ENCODE measurements at places on chromosomes 16 and 17.

- no peaks in the 10 kb centered on the region for H3K36me3 ChIP-seq
- no peak for DNase-seq
- peaks cover 17% of the 10 kb centered on the region for H3K4me1 ChIP-seq
- peaks cover 75% of the 10 kb centered on the region for H3K27me3 ChIP-seq
These were observed at the start of gene FOXF1 for GRCh38 chr16:86510465-86511261. Gene FOXF1, plus strand, starts transcription at chr16:86510527. Its CDS starts 43 bp downstream, at chr16:86510570.

- H3K4me3 ChIP-seq, result no peak overlapping the region
- H3K36me3 ChIP-seq, result peaks cover 6% of the 10 kb centered on the region
- H3K27ac ChIP-seq, result no peak overlapping the region
- no peaks in the 10 kb centered on the region for H3K27me3 ChIP-seq
- peaks cover 2% of the 10 kb centered on the region for H3K4me1 ChIP-seq
These were observed 151.8 kb downstream of the PITPNC1 start for GRCh38 chr17:67528751-67529436.

- peaks cover 36% of the 10 kb centered on the region for H3K36me3 ChIP-seq
- H3K4me1 ChIP-seq, result peaks cover 52% of the 10 kb centered on the region
- peak overlapping the region; percentile 93 for H3K4me3 ChIP-seq
- peak overlapping the region; percentile 97 for H3K27ac ChIP-seq
These were observed 11.3 kb upstream of the TSPOAP1 start for GRCh38 chr17:58339755-58340404.

DNA sequence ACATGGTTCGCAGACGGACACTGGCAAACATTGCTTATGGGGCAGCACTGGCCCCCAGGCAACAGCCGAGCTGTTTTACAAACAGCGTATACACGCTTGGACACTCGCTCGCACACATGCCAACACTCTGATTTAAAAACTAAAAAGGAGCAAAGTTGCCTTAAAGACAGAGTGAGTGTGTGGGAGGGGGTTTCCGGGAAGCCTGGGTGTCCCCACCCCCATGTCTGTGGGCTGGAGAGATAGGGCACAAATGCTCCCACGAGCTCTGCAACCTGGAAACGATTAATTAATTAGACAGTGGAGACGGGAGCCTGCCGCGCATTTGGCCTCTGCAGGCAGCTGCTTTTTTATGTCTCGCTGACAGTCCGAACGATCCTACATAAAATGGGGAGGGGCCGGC is 107.9 kb upstream of the ZNF469 start:
- no peaks in the 10 kb centered on the region for H3K27me3 ChIP-seq
- no peak overlapping the region for H3K4me3 ChIP-seq
- H3K4me1 ChIP-seq, result no peaks in the 10 kb centered on the region
- no peaks in the 10 kb centered on the region for H3K36me3 ChIP-seq

DNA sequence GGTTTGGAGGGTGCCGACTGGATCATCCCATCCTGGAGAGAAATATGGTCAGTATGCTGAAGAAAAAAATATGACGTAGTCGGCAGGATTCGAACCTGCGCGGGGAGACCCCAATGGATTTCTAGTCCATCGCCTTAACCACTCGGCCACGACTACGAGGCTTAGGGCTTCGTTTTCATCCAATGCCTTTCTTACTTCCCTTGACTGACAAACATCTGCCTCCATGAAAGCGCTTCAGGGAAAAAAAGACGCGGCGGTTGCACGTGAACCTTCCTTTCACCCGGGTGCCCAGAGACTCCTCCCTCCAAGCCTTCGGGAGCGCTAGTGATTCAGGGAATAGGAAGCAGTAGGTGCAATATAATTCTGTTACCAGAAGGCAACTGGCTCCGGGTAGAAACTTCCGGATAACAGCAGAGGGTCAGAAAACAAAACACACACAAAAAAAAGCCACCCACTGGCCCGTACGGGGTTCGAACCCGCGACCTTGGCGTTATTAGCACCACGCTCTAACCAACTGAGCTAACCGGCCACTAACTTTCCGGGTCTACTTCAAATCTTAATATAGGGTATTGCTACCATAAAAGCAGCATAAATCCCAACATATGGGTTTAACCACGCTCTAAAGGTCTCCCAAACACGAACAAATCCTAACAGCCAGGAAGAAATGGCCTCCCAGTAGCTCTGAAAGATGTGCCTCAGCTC is 16.3 kb upstream of the AURKB start:
- H3K27ac ChIP-seq, result peak overlapping the region; percentile 51
- no peak for DNase-seq
- peak overlapping the region; percentile 39 for H3K4me3 ChIP-seq

GRCh38 chr16:70253291-70254106 is 1.8 kb upstream of the EXOSC6 start:
- no peak overlapping the region for H3K4me3 ChIP-seq
- DNase-seq, result no peak
- no peaks in the 10 kb centered on the region for H3K27me3 ChIP-seq
- peaks cover 23% of the 10 kb centered on the region for H3K36me3 ChIP-seq
- H3K4me1 ChIP-seq, result peaks cover 12% of the 10 kb centered on the region
- H3K27ac ChIP-seq, result peak overlapping the region; percentile 21

GRCh38 chr17:42678951-42679491 is 2.2 kb upstream of the PLEKHH3 start:
- peak overlapping the region; percentile 93 for H3K4me3 ChIP-seq
- peaks cover 58% of the 10 kb centered on the region for H3K4me1 ChIP-seq
- H3K27ac ChIP-seq, result peak overlapping the region; percentile 92
- H3K27me3 ChIP-seq, result peaks cover 52% of the 10 kb centered on the region

All from activated naive CD8-positive, alpha-beta T cell treated with anti-CD3 and anti-CD28 coated beads, Interleukin-2, amount 10 ng/mL, durations not matched to agents 7 days and 5 days (primary cell).